ENCODE measurements at places on chromosomes 13 and 19.

- peak; percentile 39 for DNase-seq
Observed at GRCh38 chr19:43901395-43902390, 33.4 kb downstream of the ZNF45 start.

DNA sequence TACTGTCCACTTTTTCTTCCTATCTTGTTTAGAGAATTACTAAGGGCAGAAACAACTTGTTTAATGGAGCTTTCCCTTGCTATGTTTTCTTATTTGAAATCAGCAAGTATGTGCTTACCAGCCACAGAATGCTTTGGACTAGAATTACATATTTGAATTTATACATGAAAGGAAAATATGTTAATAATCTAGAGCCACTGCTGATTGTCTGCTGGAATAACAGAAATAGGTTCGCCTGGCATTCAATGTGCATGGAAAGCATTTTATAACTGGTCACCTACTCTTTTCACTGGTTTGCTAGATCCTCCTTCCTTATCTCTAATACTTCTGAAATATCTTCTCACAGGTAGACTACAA lies 8.0 kb downstream of the EFNB2 start:
- DNase-seq, result no peak

DNA sequence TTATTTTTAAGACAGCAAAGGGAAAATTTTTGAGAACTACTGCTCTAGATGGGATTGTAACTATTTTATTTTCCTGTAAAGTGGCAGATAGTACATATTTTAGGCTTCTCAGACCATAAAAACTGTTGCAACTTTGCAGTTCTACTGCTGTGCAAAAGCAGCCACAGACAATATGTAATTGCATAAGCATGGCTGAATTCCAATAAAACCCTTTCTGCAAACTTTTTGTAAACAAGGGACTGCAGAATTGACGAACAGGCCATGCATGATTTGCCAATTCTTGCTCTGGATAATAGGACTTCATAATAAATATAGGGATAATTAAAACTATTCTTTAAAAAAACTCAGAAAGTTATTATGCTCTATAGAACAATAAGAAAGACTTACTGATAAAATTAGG lies 149.1 kb downstream of the SLITRK5 start:
- no peak for DNase-seq

- no peak for DNase-seq
Observed at GRCh38 chr19:5782945-5783919, 1.3 kb downstream of the PRR22 start.

GRCh38 chr13:102373221-102373620 lies 28.6 kb downstream of the FGF14 start:
- DNase-seq, result no peak

DNA sequence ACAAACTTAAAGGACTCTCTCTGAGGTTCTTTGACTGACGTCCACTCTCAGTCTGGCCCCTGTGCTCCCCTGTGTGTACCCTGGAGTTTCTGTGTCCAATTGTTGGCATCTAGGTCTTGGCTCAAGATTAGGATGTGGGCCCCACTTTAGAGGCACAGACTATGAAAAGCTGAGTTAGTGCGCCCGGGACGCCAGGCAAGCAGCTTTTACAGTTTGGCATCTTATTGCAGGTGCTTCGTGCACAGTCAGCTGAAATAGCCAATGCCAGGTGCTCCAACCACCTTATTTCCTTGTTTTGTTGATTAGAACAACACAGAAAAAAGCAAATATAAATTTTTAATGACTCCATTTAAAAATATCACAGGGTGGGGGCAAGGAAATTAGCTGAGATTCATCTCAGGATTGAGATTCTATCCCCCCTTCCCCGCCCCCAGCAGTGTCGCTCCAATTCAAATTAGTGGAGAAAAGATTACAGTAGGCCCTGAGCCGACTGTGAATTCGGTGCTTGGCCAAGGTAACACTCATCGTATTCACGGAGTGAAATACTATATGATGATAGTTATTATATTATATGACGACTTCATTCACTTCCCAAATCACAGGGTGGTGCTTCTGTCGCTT lies 4.3 kb downstream of the SOX1 start:
- DNase-seq, result no peak

- no peak for DNase-seq
Observed at GRCh38 chr19:409516-410242, 732 bp upstream of the C2CD4C start.

DNA sequence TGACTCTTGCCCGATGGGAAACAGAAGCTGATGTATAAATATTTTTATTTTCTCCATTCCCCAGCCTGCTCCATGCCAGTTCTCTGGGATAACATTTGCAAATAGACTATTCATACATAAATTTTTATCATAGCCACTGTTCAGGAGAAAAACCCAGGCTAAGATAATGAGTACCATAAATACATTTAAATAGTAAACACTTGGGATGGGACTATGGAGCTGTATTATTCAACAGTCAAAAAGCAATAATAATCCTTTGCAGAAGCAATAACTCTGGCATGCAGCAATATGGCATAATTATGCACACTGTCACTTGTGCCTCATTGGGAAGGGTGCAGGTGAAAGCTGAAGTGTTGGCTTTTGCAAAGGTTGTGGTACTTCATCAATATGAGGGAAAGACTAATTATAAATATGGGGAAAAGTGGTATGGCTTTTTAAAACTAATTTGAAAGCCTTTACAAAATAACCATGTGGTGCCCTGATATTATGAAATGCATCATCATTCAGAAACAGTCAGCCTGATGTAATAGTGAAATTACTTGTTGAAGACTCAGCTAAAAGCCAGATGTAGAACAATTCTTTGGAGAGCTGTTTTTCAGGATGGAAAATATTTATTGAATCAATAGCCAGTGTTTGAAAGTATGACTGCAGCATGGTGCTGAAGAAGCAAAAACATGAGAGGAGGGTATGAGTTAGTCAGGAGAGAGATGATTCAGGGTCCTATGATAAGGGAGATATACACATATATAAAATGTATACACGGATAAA lies 2476.7 kb downstream of the PCDH9 start:
- DNase-seq, result no peak
